Activated T-helper 1 cell treated with anti-CD3 and anti-CD28 coated beads, Interleukin-2, amount 50 U/mL, for 16 hours (primary cell): ENCODE measurements at places on chromosomes 11 and 22.

- no peak for DNase-seq
Observed at GRCh38 chr11:87897921-87898320, 277.3 kb downstream of the RAB38 start.

DNA sequence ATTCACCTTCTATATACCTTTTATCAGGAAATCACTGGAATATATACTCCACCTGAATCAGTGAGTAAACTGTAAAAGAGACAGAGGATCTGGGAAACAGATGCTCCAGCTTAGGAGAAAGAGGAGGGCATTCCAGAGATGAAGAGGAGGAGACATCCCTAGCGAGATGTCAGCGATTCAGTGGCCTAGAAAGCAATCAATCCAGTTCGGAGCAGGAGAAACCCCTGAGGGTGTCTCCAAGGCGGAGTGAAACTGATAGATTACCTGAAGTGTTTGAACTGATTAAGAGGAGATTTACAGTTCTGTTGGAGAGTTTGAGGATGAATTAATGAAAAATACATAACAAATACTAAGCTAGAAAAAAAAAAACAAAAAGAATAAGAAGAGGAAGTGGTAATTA, 24.5 kb upstream of the TNRC6B start:
- no peak for DNase-seq

DNA sequence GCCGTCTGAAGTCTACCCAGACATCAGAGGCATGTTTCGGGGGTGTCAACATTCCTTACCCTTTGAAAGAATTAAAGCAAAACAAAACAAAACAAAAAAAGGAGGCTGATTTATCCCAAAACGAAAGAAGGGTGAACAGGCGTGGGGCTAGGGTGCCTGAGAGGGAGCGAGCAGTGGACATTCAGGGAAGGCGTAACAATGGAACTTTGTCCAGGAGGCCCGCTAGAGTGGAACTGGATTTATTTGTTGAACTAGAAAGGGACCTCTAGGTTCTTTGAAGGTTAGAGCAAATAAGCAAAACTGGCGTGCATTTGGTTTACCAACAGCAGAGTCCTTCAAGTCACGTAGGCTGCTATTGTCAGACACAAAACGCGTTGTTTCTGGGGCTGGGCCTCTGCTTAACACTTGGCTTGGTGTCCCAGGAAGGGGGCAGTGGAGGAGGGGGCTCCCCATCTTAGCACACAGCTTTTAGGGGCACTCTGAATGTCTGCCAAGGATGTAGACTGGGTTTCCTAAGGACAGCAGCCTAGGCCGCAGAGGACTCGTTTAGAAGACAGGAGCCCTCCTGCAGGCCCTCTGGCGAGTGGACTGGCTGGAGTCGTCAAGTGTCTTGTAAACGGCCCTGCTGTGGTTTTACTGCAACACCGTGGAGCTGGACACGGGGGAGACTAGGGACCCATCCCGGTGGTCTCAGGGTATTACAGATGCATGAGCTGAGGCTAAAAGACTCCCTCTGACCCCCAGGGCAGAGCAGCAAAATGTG, 203.7 kb upstream of the SORL1-AS1 start:
- no peak for DNase-seq

DNA sequence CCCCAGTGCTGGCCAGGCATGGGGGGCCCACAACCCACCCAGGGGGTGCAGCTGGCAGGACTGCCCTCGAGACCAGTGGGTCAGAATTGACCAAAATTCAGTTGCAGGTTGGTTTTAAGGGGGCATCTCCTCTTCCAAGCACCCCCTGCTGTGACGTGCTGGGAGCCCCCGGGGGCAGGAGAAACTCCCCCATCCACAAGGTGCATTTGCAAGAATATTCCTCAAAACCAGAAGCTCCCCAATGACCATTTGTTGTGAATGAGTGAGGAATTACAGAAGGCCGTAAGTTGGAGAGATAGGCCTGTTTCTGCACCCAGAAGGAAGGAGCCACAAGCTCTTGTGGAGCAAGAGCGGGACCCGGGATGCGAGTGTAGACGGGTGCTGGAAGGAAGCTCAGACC, 414.5 kb downstream of the BRD1 start:
- DNase-seq: no peak

DNA sequence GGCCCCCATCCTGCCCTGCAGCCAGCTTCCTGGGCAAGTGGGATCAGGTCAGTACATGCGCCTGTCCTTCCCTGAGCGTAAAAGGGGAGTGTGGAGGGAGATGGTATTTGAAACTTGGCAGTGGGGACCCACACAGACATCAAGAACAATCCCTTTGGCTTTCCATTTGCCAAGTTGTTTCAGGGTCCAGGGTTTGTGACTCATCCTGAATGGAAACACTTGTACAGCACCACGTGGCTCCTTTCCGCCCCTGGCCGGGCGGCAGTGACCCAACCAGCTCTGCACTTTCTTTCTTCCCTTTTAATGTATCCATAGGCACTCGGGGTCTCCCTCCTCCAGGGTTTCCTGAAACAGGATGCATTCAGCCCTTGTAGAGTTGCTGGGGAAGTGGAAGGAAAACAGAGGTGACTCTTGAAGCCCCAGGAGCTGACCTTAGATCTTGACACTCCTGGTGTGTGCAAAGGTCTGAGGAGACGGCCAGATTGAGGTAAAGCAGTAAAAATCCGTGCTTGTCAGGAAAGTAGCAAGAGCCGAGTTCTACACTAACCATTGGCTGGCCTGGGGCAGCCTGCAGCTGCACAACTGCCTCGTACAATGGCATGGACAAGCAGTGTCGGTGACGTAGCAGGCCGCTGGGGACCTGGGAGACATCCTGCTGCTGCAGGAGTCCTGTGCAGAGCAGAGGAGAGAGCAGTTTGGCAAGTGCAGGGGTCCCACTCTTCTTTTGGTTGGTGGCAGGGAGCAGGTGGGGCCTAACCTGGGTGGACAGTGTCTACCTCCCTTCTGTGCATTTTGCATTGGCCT, 189.8 kb downstream of the SNX19 start:
- no peak for DNase-seq

DNA sequence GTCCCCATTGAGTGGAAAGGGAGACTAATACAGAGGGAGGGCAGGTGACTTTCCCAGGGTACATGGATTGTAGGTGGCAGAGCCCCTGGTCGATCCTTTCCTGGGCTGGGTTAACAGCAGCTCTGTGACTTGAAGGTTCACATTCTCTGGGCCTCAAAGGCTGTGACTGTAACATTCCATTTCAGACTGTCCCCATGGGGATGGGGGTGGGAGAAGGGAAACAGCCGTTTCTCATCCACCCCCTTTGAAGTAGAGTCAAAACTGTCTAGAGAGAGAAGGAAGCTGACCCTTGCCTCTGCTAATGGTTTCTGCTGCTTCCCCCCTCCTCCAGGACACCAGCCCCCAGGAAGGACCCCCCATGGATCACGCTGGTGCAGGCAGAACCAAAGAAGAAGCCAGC, 19.2 kb downstream of the MICALL1 start:
- no peak for DNase-seq

DNA sequence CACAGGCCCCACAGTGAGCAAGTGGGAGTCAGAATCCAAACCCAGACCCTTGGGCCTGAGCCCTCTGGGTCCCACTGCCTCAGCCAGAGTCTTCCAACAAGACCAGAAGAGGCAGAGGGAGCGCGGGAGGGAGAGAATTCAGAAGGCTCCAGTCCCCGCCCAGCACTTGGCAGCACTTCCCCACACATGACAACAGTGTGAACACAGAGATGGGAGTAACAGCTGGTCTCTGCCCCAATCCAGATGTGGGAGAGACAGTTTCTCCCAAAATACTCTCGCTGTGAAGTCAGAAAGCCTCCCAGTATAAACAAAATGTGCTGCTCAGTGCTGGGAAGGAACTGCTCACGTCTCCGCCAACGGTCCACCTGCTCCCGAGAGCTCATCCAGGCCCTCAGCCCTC, 219.9 kb downstream of the MN1 start:
- no peak for DNase-seq

DNA sequence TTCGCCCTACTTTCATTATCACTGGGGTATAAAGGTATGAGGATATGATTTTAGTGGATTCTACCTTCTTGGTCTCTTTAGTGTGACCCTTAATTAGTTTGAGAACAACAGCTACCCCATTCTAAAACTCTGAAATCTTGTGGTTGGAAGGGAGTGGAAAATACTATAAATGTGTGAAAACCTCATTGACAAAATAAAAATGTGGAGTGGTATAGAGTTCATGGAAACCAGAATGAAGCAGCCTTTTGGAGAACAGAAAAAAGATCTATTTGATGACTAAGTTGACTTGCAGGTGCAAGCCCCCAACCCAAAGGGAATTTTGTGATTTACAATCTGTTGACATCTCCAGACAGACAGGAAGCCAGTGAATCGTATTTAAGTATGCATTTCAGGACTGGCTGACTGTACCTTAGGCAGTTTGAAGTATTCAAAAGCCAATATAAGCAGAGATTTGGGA, 75.8 kb downstream of the GAS2 start:
- DNase-seq: no peak

DNA sequence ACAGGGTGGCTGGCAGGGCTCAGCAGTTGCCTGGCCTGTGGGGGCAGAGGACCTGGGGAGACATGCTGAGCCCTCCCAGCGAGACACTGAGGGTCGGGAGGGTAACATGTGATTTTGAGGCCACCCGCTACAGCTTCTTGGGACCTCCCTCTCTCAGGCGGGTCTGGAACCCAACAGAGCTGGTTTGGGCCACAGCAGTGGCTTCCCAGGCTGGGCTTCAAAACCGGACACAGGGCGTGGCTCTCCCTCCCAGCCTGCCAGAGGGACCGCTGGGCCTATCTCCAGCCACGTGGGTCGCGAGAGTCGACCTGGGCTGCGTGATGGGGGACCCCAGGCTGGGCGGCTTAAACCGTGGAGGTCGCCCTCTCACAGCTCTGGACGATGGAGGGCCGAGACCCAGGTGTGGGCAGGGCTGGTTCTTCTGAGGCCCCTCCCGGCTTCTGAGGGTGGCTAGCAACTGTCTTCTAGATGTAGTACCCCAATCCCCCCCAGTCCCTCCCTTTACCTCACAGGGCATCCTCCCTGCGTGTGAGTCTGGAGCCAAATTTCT, 91.7 kb downstream of the KCNQ1 start:
- DNase-seq: no peak

GRCh38 chr11:76263166-76263565, 56.9 kb upstream of the WNT11 start:
- no peak for DNase-seq

- no peak for DNase-seq
Observed at GRCh38 chr11:1854949-1855885, 2.3 kb downstream of the LSP1 start.
